ENCODE measurements at places on chromosomes 7 and 10. TPM values are rescaled to one million over a fixed set of nuclear protein-coding genes. Genes with fewer than 3 reads are reported as not detected.

DNA sequence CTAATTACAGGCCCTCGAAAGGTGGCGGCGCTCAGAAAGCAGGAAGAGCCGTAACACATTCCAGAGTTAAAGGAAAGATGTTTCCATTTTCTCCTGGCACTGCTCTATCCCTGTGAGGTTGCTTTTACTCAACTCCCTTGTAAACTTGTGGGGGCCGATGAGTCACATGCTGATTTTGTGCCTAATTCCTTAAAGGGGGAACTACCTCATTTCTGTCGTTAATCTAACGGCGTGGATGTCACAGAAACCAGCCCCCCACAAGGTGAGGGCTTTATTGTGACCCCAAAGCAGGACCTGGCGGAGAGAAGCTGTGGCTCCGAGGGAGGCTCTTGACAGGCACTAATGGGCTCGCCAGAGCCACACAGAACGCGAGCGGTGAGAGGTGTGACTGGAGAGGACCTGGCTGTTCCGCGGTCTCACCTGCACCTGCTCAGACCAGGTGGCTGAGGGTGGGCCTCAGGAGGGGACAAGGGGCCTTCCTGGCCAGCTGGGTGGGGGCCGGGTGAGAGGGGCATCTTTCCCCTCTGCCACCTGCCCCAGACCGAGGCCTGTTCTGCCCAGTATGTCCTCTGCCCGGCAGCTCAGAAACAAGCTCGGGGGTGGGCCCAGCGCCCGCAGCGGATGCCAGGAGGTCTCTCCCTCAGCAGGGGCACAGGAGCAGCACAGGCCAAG, 50.9 kb downstream of the CALML3 start:
- DNase-seq: no peak

DNA sequence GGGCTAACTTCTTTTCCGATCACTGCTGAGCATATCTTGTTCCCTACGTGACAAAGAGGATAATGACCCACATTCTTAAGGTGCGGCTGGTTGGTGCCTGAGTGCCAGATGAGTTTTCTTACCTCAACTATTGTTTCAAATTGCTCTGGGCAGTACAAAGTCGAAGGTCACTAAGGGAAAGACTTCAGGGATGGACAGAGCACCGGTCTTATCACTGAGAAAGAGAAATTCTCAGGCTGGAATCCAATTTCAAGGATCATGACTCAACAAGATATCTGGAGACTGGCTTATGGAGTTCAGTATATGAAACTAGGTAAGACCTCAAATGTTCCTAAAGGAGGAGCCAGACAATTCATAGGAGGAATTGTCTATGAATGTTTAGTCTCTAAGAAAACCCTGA, 780.3 kb downstream of the SUGCT start:
- DNase-seq: no peak

DNA sequence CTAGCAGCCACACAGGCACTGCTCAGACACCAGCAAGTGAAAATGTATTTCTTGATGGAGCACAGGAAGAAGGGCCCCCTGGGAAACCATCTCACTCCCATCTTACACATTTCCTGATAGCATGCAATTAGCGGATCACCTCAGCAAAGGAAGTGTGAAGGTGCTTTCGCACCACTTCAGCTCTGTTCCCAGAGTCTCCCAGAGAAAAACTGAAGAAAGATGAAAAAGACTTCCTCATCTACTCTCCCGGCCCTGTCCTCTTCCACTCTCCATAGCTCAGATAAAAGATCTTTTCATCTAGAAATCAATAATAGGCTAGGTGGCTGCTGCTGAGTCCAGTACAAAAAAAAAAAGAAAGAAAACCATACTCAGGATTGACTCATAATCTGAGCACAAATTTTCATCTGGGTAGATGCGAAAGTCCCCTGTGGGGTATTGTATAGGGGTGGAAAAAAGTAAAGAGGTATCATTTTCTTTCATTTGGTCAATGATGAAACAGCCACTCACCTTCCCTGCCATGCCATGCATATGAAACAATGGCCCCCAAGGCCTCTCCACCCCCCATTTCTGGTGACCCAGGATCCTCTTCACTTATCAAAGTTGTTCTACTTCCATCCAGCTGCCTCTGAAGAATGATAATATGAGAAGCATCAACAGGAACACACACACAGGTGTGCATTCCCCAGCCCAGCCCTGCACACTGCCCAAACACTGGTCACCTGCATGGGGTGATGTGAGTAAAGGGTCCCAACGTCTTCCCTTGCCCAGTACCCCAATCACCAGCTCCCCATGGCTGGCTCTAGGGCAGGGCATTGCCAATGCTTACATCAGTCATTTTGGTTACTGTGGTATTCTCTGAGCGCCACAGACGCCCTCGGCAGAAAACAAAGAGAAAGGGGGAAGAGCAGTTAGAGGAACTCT, 48.8 kb upstream of the DGKI start:
- DNase-seq: peak; percentile 69

Gene SPOCK2
- total RNA-seq: 253 TPM

DNA sequence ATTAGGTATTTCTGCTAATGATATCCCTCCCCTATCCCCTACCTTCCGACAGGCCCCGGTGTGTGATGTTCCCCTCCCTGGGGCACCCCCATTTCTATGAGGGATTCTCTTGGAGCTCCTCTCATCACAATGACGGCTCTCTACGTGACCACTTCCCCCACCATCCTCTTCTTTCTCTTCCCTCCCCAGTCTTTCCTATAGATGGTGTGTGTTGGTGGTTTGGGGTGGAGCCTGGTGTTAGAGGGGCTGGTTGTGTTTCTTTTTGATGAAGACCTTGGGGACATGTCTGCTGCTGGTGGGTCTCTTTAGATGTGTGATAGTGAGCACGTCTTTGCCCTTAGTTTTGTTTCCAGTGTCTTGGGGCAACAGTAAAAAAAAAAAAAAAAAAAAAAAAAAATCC, 28.6 kb downstream of the RPS24 start:
- no peak for DNase-seq

All from activated T-cell treated with anti-CD3 and anti-CD28 coated beads, Interleukin-2, amount 50 U/mL, for 72 hours (primary cell).